Placental epithelial cell (primary cell): ENCODE measurements at places on chromosomes 12 and 14. TPM values are rescaled to one million over a fixed set of nuclear protein-coding genes. Genes with fewer than 3 reads are reported as not detected.

PRICKLE1 gene
- 3.5 and 12.6 TPM in 2 replicates for total RNA-seq

SLC8B1 gene
- 13.4 and 19.6 TPM in 2 replicates for total RNA-seq

SLC5A8 gene
- total RNA-seq: not detected in 2 replicates

CCDC197 gene
- total RNA-seq: not detected in 2 replicates

BRAP gene
- total RNA-seq: 17.4 and 20.8 TPM in 2 replicates

MEG3 gene
- 363 and 1,167 TPM in 2 replicates for total RNA-seq

PLA2G1B gene
- not detected in 2 replicates for total RNA-seq

MGAT4C gene
- total RNA-seq: not detected in 2 replicates

IFI27 gene
- total RNA-seq: 0.39 and 0.76 TPM in 2 replicates

PPP2R5E gene
- total RNA-seq: 14.9 and 18.5 TPM in 2 replicates
